ENCODE measurements at places on chromosomes 12 and 14.

DNA sequence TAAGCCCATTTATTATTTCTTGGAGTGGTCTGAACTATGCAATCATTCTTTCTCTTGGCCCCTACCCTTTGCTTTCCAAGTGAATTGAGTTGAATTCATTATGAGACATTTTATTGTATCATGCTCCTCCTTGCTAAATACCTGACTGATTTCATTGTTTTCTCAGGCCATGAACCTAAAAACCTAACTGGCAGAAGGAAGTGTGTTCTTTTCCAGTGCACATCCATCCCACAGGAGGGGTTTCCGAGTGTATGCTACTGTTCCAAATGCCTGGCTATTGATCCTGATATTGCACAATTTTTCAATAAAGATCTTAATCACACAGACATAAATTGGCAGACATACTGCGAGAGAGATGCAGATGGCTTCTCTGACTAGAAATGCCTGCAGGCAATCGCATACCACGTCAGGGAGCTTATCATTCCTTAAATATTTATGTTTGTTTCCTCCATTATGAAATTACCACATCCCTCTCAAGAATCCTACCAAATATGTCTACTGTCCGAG is 162.2 kb upstream of the EGLN3 start:
- no peak for DNase-seq

- no peak for DNase-seq
These were observed 420.8 kb downstream of the FUT8 start for GRCh38 chr14:65833267-65833880.

GRCh38 chr14:101760138-101761011 is 1.1 kb upstream of the PPP2R5C start:
- peak; percentile 94 for DNase-seq

GRCh38 chr14:33796356-33796755 is 154.5 kb downstream of the EGLN3 start:
- DNase-seq, result no peak

All from GM06990 (cell line).